ENCODE measurements at places on chromosomes 13 and 19.

- no peak for DNase-seq
Observed at GRCh38 chr19:11018763-11019162, 57.9 kb downstream of the SMARCA4 start.

DNA sequence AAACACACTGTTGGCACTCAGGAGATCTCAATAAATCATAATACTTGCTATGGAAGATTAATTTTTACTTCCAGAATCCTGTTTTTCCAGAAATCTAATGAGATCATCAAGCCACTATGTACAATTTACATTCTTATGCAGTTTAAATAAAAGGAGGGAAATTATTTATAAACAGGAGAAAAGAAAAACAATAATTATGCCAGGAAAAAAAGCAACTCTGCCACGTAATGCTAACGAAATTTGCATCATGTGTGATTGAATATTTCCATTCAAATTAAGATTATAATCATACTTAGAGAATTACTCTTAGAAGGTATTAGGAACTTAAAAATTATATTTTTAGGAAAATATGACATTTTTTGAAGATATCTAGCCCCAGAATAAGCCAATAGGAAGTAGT is 13.0 kb downstream of the FAM124A start:
- no peak for DNase-seq

DNA sequence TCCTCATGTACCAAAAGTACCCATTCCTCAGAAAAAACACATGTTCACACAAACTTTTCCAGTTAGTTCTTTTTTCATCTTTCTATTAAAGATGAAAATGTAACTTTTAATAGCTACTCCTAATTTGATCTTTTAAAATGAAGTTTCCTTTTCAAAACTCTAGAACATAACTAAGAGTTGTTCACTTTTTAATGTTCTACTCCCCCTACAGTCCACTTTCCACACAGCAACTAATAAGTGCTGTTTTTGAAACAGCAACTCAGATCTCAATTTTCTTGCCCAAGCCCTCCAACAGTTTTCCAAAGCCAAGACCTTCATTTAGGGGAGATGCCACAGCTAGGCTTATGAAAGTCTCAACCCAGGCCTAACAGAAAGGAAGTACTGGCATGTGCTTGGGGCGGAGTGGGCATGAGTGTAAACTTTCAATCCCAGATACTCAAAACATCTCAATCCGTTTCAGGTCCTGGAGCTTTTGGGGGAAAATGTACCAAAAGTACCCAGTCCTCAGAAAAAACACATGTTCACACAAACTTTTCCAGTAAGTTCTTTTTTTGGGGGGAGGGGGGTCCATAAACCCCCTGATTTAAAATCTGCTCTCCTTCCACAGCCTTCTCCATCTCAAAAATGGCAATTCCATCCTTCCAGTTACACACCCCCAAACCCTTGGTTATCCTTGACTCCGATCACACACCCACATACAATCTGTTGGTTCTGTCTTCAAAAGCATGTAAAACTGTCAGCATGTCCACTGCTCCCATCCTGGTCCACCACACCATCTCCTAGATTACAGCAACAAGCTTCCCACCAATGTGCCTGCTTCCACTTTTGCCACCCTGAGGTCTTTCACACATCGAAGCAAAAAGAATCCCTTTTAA is 2.0 kb downstream of the FBL start:
- DNase-seq: no peak

- no peak for DNase-seq
Observed at GRCh38 chr13:52837850-52838249, 10.6 kb downstream of the PCDH8 start.

- no peak for DNase-seq
Observed at GRCh38 chr13:70051531-70051930, 56.1 kb upstream of the ATXN8OS start.

DNA sequence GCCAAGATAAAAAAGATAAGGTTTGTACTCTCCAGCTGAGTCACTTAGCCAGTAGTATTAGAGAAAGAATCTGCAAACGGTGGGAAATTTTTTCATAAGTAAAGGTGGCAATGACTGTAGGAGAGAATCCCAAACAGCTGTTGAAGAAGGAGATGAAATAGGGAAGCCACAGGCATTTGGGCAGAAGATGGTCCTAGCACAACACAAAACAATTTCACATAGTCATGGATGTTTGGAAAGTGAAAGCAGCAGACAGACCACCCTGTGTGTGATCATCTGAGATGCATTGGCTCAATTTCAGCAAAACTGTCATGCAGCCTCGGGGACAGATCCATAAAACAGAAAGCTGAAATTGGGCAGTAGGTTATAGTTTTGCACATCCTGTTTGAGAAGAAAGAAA is 2832.4 kb downstream of the PCDH9 start:
- DNase-seq: no peak

Data from stimulated activated CD4-positive, alpha-beta T cell treated with anti-CD3 and anti-CD28 coated beads, Interleukin-1b, Interleukin-23, amount 100 ng/mL, for 1 hour (primary cell).